Smooth muscle cell of the brain vasculature (primary cell): ENCODE measurements at places on chromosomes 11 and 22.

DNA sequence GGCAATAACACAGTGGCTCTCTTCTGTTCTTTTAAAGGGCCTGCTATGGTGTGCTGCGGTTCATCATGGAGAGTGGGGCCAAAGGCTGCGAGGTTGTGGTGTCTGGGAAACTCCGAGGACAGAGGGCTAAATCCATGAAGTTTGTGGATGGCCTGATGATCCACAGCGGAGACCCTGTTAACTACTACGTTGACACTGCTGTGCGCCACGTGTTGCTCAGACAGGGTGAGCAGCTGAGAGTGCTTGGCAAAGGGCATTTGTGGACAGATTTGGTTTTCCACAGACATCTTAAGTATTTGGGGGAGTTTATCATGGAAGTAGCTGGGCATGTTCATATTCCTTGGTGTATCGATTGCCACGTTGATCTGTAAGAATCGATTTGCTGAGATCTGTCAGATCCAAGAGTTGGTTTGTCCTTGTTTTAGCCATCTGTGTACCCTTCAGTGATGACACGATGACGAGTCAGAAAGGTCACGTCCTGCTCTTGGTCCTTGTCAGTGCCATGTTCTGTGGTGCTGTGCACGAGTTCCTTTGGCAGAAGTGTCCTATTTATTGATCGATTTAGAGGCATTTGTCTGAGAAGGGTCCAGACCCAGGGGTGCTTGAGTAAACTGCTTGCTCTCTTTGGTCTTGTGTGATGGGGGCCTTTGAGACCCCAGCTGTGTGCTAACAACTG, 4.8 kb downstream of the RPS3 start:
- DNase-seq: no peak

- DNase-seq: no peak
These were observed 48.5 kb upstream of the A4GALT start for GRCh38 chr22:42769238-42769573.

DNA sequence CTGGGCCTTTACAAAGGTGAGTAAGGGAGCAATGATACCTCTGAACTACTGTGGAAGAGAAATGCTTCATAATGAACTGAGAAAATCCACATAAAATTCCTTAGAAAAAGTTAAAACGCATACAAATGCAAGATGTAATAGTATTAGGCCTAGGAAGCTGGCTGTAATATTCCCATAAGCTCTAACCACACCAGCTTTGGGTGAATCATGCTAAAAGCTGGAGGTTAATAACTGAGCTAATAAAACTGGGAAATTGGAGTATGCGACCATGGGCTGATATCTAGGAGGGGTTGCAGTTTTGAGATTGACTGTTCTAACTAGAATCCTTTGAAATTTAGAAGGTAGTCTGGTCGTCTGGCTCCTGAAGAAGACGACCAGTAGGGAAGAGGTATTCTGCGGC, 28.6 kb upstream of the RCE1 start:
- no peak for DNase-seq

- DNase-seq: no peak
These were observed 7.4 kb downstream of the C1QTNF6 start for GRCh38 chr22:37180531-37181231.

DNA sequence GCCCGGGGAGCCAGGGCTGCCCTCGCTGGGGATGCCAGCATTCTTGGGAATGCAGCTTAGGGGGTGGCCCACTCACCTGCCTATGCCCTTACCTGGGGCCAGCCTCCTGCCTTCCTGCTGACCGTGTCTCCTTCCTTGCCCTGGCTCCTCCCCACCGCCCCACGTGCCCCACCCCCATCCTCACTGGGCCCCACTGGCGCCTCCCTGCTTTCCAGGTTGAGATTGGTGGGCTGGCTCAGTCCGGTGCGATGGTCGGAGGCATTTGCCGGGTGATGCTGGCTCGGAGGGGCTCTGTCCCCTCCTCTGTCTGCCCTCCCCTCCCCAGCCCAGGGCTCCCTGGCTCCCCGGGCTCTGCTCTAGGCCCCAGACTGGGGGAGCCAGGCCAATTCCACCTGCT, 34.1 kb upstream of the GRAMD4 start:
- DNase-seq: no peak

DNA sequence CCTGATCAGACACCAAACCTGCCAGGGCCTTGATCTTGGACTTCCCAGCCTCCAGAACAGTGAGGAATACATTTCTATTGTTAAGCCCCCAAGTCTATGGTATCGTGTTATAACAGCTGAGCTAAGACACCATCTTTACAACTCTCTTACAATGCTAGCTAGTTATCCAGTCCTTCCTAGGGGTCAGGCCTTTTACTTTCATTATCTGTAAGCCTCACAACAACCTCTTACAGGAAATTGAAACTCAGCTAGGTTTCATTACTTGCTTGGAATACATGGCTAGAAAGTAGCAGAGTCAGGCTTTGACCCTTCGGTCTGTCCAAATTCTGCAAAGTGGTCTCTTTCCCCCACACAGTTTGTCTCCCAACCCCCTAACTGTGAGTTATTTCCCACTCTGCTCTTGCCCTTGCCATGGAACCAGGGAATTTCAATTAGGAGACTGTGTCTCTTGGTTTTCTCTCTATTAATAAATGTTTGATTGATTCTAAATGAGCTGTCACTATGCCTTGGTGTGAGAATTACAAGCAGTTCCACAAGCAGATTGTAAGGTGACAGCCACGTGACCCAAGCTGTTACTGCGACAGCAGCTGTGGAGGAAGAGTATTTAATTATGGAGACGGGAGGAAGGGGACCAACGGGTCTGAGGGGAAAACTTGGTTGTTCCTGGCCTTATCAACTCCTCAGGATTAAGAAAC, 38.4 kb upstream of the CLMP start:
- no peak for DNase-seq

GRCh38 chr11:72652873-72653630, 21.2 kb downstream of the PDE2A start:
- no peak for DNase-seq

GRCh38 chr11:45334410-45334809, 48.3 kb upstream of the SYT13 start:
- DNase-seq: no peak

DNA sequence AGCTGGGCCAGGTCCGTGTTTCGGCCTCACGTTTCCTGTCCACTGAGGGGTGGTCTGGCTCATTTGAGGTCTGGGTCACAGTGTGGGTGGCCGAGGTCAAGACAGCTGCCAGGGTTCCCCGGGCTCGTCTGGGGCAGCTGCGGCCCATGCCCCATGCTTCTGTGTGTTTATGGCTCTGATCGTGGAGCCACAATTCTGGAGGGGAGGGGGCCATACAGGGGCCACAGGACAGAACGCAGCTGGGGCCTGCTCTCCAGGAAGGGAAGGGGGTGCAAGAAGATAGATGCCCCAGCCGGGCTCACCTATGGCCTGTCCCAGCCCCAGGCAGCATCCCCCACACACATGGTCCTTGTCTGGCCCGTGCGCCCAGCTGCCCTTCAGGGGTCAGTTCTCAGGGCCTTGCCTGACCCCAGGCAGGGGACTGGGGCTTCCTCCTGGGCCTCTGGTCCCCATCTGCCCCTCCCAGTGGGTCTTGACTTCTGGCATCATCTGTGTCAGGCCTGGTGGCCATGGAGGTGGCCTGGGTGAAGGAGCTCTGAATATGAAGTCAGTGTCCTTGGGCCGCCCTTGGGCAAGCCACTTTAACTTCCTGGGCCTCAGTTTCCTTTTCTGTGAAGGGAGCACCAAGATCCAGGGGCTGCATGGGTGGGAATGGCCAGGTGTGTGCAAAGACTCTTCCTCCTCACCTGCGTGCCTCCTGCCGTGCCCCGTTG, 8.4 kb downstream of the TSPAN32 start:
- no peak for DNase-seq

DNA sequence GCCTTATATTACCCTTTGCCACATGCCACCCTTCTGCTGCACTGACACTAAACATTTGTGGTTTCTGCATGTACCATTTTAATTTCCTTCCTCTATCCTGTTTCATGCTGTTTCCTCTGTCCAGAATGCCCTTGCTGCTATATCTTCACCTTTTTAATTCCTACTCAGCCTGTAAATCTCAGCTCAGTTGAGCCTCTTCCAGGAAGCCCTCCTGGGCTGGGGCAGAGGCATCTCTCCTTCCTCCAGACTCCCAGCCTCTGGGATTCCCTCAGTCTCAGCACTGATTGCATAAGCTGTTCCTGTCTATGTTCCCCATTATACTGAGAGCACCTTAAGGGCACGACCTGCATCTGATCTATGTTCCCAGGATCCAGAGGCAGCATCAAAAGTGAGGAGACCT, 98.7 kb downstream of the RNF169 start:
- no peak for DNase-seq

DNA sequence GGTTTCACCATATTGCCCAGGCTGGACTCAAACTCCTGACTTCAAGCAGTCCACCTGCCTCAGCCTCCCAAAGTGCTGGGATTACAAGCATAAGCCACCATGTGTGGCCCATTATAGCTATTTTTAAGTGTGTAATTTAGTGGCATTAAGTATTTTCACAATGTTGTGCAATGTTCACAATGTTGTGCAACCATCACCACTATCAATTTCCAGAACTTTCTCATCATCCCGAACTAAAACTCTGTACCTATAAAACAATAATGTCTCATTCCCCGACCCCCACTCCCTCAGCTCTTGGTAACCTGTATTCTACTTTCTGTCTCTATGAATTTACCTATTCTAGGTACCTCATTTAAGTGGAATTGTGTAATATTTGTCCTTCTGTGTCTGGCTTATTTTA, 7.5 kb downstream of the CFAP68 start:
- no peak for DNase-seq

GRCh38 chr22:49705972-49706352, 121.7 kb downstream of the BRD1 start:
- DNase-seq: no peak

DNA sequence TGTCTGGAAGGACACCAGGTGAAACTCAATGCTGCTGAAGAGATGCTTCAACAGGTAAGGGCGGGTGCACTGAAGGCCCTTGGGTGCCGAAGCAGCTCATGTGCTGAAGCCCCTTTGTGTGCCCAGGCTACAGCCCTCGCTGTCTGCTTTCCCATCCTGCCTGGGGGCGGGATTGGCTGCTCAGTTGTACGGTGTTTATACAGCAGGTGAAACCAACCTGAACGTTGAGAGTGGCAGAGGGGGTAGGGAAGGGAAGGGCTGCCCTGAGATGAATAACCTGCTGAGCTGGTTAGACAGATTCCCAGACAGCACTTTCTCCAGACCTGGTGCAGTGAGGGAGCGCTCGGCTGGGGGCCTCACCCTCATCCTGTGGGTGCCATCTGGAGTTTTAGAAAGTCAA, 75.7 kb downstream of the CYB5R2 start:
- DNase-seq: no peak

DNA sequence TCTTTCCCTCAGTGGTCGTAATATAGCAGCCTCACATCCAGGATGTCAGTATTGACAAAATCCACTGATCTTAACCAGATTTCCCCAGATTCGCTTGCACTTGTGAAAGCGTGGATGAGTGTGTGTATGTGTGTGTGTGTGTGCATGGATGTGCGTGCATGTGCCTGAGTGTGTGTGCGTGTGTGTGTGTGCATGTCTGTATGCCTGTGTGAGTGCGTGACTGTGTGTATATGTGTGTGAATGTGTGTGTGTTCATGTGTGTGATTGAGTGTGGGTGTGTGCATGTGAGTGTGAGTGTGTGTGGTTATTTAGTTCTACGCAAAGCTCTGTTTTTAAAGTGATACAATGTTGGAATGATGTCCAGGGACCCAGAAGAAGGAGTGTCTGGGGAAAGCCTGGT, 723.2 kb downstream of the BRD1 start:
- no peak for DNase-seq

DNA sequence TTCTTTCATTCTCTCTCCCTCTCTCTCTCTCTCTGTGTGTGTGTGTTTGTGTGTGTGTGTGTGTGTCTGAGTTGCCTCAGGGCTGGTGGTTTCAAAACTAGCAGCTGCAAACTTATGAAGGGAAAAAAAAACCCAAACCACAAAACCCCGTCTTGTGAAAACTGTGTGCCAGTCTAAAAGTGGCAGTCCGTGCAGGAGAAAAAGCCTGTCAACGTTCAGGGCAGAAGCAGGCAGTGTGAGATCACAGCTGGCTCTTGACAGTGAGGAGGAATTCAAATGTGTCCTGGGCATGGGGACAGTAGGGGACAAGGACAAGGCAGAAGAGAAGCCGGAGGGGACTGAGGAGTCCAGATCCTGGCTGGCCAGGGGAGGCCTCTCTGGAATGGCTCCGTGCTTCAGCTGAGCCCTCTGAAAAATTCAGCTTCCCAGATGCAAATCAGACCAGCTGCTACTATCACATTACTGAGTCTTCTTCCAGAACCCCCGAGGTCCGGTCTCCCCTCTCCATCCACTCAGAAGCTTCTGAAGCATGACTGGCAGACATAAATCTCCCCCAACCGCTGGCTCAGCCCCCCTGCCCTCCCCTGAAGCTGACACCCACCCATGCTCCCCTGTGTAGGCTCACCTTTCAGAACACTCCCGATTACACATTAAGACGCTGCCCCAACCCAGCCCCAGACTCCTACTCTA, 31.9 kb downstream of the FLI1 start:
- no peak for DNase-seq

- no peak for DNase-seq
These were observed 2.4 kb downstream of the ATF4 start for GRCh38 chr22:39522567-39523300.

GRCh38 chr22:27090611-27091011, 433.2 kb downstream of the MIAT start:
- DNase-seq: no peak

DNA sequence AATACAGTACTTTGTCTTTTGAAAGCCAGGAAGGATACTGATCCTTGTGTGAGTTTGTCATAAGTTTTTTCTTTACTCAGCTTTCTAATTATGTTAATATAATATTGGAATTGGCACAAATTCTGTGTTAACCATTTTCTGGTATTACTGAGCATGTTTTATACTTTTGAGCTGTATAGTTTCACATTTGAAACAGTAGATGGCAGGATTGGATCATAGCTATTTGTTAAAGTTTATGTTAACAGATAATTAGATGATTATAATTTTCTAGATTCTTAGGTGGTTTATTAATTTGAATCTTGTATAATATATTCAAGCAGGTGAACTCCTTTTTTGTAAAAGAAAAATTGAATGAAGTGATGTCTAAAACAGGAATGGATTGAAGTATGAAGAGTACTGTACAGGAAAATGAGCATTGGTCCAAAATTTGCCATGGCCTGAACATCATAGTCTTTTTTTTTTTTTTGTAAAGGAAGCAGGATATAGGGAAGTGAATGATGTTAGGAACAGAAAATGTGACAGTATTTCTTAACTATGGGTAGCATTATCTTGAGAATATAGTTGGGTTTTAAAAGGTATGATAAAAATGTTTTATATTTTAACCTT, 102.0 kb downstream of the CYP2R1 start:
- DNase-seq: no peak

- DNase-seq: no peak
These were observed 4.0 kb downstream of the A4GALT start for GRCh38 chr22:42716649-42717127.

DNA sequence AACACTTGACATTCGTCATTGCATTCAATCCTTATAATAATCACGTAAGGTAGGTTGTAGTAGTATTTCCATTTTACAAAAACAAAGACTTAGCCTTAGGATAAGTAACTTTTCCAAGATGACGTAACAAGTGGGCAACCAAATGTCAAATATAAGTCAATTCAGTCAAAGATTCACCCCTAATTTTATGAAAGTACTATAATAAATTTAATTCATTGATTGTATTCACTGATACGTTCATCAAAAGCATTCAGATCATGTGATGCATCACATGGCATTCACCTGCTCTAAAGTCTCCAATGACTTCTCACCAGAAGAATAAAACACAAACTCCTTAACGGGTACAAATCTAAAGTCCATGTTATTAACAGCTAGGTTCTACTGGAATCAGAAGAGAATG, 2.1 kb downstream of the KIF18A start:
- DNase-seq: no peak
